Activated T-cell treated with anti-CD3 and anti-CD28 coated beads, Interleukin-2, amount 50 U/mL, for 72 hours (primary cell): ENCODE measurements at places on chromosomes 2 and 18. TPM values are rescaled to one million over a fixed set of nuclear protein-coding genes. Genes with fewer than 3 reads are reported as not detected.

The GALNT13 gene
- not detected for total RNA-seq

The RPL31 gene
- 1,395 TPM for total RNA-seq

The TNFAIP6 gene
- not detected for total RNA-seq

- H3K36me3 ChIP-seq, result no peaks in the 10 kb centered on the region
- no peak for DNase-seq
- no peak overlapping the region for H3K4me3 ChIP-seq
- no peaks in the 10 kb centered on the region for H3K4me1 ChIP-seq
- no peaks in the 10 kb centered on the region for H3K27me3 ChIP-seq
- H3K27ac ChIP-seq, result no peak overlapping the region
Measured at GRCh38 chr2:79793006-79793405, 280.2 kb downstream of the CTNNA2 start.

The SCYGR8 gene
- total RNA-seq, result not detected

- peaks cover 36% of the 10 kb centered on the region for H3K4me1 ChIP-seq
- peak overlapping the region; percentile 4 for H3K4me3 ChIP-seq
- H3K36me3 ChIP-seq, result no peaks in the 10 kb centered on the region
- no peaks in the 10 kb centered on the region for H3K27me3 ChIP-seq
- DNase-seq, result no peak
- H3K27ac ChIP-seq, result no peak overlapping the region
Measured at GRCh38 chr2:237819231-237819630, 20.7 kb downstream of the RBM44 start.

- no peaks in the 10 kb centered on the region for H3K4me1 ChIP-seq
- no peaks in the 10 kb centered on the region for H3K36me3 ChIP-seq
- no peak overlapping the region for H3K27ac ChIP-seq
- peaks cover 7% of the 10 kb centered on the region for H3K27me3 ChIP-seq
- DNase-seq, result no peak
Measured at GRCh38 chr2:71898851-71899681, 248.6 kb downstream of the CYP26B1 start.

The SGPP2 gene
- total RNA-seq, result 15.1 TPM

The SDC1 gene
- 0.38 TPM for total RNA-seq

DNA sequence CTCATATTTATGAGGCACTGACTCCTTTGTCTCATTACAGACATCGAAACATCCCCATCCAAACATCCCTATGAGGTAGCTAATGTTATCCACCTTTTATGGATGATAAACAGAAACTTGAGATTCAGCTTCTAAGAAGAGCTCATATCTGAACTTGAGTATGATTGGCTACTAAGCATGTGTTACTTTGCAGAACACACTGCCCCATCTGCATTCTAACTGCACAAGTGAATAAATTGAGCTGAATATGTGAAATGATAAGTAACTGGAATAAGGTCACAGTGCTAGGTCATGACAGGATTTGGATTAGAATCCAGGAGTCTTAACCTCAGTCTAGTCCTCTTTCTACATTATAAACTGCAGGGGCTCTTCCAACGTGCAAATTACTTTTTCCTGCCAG lies 172.7 kb downstream of the SETBP1 start:
- no peak for DNase-seq
- H3K4me3 ChIP-seq, result no peak overlapping the region
- peaks cover 22% of the 10 kb centered on the region for H3K27me3 ChIP-seq
- H3K27ac ChIP-seq, result no peak overlapping the region
- H3K36me3 ChIP-seq, result no peaks in the 10 kb centered on the region
- no peaks in the 10 kb centered on the region for H3K4me1 ChIP-seq

The LYPD1 gene
- total RNA-seq, result not detected

DNA sequence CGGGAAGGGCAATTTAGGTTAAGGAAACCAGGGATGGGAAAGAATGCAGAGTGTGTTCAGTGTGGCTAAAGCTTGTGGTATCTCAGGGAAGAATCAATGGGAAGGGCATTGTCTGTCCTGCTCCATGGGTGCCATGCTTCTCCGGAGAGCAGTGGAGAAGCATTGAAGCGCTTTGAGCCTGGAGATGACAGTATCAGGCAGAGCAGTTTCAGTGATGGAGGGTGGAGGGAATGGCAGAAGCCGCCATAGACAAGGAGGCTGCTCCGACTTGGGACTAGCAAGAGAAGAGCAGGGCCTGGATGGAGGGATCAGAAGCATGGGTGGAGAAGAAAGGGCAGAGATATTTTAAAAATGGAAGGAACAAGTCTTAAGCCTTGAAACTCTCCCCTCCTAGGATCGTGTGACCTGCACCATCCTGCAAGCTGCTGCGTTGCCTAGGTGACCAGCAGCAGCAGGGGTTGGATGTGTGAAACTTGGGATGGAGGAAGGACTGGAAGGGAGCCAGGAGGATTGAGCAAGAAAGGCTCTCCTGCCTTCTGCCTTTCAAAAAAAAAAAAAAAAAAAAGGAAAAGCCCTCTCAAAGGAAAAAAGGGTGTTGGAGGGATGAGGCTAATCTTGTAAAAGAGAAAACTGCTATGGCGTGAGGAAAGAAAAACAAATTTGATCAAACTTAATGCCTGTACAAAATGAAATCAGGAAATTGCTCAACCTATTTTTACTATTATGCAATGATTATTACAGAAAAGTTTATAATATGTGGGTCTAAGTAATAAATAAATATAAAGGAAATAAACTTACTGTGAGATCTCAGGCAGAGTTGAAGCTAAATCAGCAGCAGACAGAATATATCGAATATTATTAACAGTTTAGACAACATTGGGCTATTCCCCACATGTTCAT lies 493.8 kb upstream of the NRP2 start:
- H3K4me3 ChIP-seq, result no peak overlapping the region
- H3K27ac ChIP-seq, result no peak overlapping the region
- DNase-seq, result no peak
- no peaks in the 10 kb centered on the region for H3K27me3 ChIP-seq

DNA sequence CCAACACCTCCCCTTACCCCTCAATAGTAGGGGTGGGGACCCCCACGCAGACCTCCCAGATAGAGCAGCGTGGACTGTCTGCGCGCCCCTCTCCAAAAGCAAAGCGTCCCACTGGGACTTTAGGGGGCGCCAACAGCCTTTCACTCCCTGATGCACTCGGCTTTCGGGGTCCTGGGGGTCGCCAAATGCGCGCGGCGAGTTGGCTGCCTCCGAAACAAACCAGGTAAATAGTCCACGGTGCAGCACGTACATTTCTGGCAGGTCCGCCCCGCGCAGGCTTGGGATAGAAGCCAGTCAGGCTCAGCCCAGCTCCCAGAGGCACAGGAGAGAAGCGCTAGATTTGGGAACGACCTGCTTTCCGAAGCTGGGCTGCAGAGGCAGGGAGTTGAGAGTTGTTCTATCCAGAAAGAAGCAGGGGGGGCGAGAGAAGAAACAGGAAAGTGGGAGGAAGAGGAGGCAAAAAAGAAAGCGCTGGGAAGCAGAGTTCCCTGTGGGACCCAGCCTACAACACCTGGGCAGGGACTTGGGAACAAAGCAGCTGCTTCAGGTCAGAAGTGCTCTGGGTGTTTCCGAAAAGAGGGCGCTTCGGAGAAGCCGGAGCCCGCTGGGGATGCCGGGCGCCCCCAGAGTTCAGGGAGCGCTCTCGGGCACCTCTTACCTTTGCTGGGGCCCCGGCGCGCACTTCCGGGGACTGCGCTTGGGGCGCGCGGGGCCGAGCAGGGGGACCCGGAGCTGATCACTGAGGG lies 544 bp downstream of the EVA1A start:
- H3K27me3 ChIP-seq, result peaks cover 67% of the 10 kb centered on the region
- no peak overlapping the region for H3K27ac ChIP-seq
- peaks cover 30% of the 10 kb centered on the region for H3K4me1 ChIP-seq
- no peaks in the 10 kb centered on the region for H3K36me3 ChIP-seq
- peak; percentile 25 for DNase-seq

The UGT1A5 gene
- not detected for total RNA-seq

GRCh38 chr2:216119146-216119545 lies 10.0 kb downstream of the XRCC5 start:
- DNase-seq, result no peak
- no peaks in the 10 kb centered on the region for H3K27me3 ChIP-seq
- H3K4me3 ChIP-seq, result peak overlapping the region; percentile 88
- H3K27ac ChIP-seq, result peak overlapping the region; percentile 99
- H3K4me1 ChIP-seq, result peaks cover 93% of the 10 kb centered on the region

The PDCD1 gene
- 23.0 TPM for total RNA-seq

The SCYGR3 gene
- not detected for total RNA-seq

The CDH7 gene
- not detected for total RNA-seq

The IL36G gene
- not detected for total RNA-seq

DNA sequence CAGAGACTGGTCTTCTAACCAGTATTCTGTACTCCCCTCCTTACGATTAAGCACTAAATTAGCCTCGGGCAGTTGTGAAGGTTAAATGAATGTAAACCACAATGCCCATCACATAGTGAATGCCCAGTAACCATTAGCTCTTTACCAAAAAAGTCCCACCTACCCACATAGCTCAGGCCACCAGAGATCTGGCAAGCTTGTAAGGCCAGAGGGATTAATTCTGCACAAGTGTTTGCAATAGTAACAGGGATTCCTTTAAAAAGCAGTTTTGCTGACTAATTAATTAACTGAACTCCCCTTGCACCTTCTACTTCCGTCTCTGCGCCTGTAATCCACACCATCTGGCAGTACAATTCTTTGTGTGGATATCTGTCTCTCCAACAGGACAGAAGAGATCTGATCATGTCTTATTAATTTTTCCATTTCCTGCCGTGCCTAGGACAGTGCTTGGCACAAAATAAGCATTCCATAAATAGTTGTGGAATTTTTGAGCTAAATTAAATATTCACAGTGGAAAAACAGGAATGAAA lies 36.2 kb upstream of the IGFBP2 start:
- H3K4me1 ChIP-seq, result no peaks in the 10 kb centered on the region
- DNase-seq, result no peak
- no peak overlapping the region for H3K4me3 ChIP-seq
- no peaks in the 10 kb centered on the region for H3K27me3 ChIP-seq
- H3K36me3 ChIP-seq, result no peaks in the 10 kb centered on the region

DNA sequence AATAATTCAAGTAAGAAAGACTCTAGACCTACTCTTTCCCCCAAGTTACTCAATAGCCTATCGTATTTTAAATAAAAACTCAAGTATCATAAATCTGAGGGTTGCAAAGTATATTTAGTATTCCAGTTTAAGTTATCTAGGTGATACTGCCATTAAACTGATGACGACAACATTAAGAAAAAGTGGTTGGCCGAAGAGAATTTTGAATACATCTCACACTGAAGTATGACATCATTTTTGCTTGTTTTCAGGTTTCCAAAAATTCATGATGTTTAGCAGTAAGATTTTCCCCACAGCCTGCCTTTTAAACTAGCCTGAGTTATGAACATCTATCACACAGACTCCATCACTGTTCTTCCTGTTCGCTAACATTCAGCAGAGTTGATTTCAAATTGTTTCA lies 102.1 kb upstream of the RAB27B start:
- no peaks in the 10 kb centered on the region for H3K4me1 ChIP-seq
- no peak overlapping the region for H3K4me3 ChIP-seq
- peaks cover 13% of the 10 kb centered on the region for H3K27me3 ChIP-seq
- DNase-seq, result no peak

GRCh38 chr2:48433682-48434081 lies 96.3 kb upstream of the STON1 start:
- H3K36me3 ChIP-seq, result no peaks in the 10 kb centered on the region
- H3K27ac ChIP-seq, result no peak overlapping the region
- DNase-seq, result no peak
- H3K27me3 ChIP-seq, result no peaks in the 10 kb centered on the region

DNA sequence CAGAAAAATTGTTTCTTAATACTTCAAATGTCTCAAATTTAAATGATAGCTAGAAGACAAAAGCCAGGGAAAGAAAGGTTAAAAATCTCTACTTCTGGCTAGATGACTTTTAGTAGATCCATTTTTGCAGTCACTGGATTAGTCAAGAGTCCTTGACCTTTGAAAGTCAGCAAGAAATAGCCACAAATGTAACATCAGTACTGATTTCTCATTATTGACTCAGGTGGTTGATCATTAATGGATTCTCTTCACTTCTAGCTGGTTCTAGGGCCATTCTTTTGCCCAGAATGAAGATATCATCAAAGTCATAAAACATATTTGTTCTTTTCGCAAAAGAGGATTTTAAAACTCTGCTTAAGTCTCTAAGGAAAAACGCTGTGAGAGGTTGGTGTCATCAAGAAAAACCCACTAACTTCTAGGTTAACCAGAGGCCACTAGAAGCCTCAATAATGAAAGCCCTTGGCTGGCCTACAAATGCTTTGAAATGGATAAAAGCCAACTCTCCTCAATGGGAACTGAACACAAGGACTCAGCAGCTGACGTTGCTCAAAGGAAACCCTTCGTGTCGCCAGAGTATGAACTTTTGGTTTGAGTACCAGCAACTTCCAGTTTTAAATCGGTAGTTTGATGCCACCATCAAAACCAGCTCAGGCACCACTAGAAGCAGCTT lies 66.3 kb downstream of the IRS1 start:
- H3K36me3 ChIP-seq, result no peaks in the 10 kb centered on the region
- peak overlapping the region; percentile 63 for H3K27ac ChIP-seq
- H3K27me3 ChIP-seq, result no peaks in the 10 kb centered on the region
- H3K4me3 ChIP-seq, result no peak overlapping the region
- peaks cover 11% of the 10 kb centered on the region for H3K4me1 ChIP-seq
- no peak for DNase-seq

The UGT1A7 gene
- total RNA-seq, result not detected

The PMAIP1 gene
- 96.5 TPM for total RNA-seq

- no peak overlapping the region for H3K4me3 ChIP-seq
- peaks cover 7% of the 10 kb centered on the region for H3K4me1 ChIP-seq
- H3K27ac ChIP-seq, result no peak overlapping the region
- H3K27me3 ChIP-seq, result peaks cover 32% of the 10 kb centered on the region
- no peak for DNase-seq
Measured at GRCh38 chr2:199861132-199861774, 10.3 kb upstream of the FTCDNL1 start.

DNA sequence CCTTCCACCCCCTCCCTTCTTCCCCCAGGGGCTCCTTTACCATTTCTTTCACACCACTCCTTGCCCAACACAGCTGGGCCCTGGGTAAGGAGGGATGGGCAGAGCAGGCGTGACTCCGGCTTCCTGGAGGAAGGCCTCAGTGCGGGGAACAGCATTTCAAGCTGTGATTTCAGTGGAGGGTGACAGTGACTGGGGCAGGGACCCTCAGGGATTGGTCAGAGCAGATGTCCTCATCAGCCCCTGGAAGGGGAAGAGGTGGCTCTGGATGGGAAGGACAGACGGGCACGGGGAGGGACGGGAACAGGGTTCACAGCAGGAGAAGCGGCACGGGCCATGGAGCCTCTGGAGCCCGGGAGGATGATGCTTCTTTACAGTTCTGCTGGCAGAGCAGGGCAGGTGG lies 130.8 kb upstream of the TWIST2 start:
- H3K4me3 ChIP-seq, result no peak overlapping the region
- peaks cover 45% of the 10 kb centered on the region for H3K27me3 ChIP-seq
- no peak for DNase-seq

DNA sequence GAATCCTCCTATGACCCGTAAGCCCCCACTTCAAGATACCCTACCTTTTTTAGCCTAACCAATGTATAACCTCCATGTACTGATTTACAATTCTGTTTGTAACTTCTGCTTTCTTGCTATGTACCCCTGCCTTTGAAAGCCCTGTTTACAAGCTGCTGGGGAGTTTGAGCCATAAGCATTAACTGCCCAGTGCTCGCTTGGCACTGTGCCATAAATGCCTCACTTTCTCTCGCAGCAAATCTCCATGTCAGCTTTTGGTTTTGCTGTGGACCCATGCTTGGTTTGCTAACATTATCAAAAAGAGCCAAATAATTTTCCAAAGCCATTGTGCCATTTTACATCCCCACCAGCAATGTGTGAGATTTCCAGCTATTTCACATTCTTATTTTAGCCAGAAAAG lies 51.8 kb downstream of the TEX51 start:
- H3K27ac ChIP-seq, result no peak overlapping the region
- no peak for DNase-seq
- no peaks in the 10 kb centered on the region for H3K36me3 ChIP-seq
- no peak overlapping the region for H3K4me3 ChIP-seq
- no peaks in the 10 kb centered on the region for H3K4me1 ChIP-seq
- peaks cover 15% of the 10 kb centered on the region for H3K27me3 ChIP-seq
